Muscle of leg (tissue), 16 donors: ENCODE measurements at places on chromosomes 3 and 15. TPM values are rescaled to one million over a fixed set of nuclear protein-coding genes. Genes with fewer than 3 reads are reported as not detected.

DNA sequence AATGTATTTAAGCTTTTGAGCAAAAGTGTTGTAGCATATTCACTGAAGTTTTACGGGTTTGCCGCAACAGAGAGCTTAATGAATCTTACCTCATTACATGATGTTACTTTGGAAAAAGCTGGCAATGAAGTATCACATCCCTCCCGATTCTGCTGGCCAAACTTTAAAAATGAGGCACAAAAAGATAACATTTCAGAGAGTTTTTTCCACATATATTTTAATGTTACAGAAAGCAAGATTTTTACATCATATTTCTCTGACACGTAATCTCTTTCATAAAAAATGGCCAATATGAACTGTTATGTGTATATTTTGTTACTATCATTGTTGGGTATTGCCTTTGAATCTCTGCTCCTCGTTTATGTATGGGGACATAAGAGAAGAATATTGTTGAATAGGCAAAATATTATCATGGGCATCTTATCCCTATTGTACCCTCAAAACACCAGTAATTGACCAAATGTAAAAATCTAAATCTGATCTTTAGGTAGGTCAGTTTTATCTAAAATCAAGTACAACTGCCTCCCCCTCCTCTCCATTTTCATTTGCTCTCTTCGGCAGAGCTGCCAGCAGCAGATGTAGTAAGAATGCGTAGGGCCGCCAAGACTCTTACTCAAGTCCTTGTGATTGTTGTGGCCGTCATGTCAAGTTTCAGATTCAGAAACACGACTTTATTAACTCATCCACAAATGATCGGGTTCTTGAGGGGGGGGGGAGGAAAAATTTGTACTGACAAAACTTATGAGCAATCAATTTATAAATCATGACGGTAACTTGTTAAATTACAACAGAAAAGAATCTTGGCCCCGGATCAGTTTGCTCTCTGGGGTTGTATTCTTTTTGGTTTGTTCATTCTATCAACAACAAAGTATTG, 106.7 kb upstream of the THRB start:
- peak; percentile 73 for DNase-seq
- H3K36me3 ChIP-seq = no peaks in the 10 kb centered on the region
- H3K4me3 ChIP-seq = no peak overlapping the region
- H3K27ac ChIP-seq = no peak overlapping the region
- no peaks in the 10 kb centered on the region for H3K4me1 ChIP-seq

The ISLR gene
- total RNA-seq = 82.3 TPM

The HRG gene
- 0.04 TPM for total RNA-seq

DNA sequence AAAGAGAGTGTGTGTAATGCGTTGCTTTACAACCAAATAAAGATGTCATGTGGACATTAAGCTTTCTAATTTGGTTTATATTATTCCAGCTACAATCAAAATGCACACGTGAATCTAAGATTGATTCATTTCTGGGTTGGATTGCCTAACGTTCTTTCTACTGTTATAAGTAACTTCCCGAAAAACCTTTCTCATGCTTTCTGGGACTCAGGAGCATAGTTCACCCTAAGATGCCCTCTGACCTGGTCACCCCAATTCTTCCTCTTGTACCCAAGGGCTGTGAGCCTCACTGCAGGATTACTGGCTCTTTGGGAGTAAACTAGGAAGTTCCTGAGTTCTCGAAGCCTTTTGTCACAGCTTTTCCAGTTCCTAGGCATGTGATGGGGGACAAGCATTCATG, 12.7 kb upstream of the LMCD1 start:
- DNase-seq = no peak
- H3K27ac ChIP-seq = no peak overlapping the region
- no peak overlapping the region for H3K4me3 ChIP-seq
- H3K36me3 ChIP-seq = no peaks in the 10 kb centered on the region
- no peaks in the 10 kb centered on the region for H3K27me3 ChIP-seq
- peaks cover 30% of the 10 kb centered on the region for H3K4me1 ChIP-seq
